Astrocyte of the hippocampus (primary cell): ENCODE measurements at places on chromosomes 11 and 22.
A peak's percentile ranks its signal among the peaks of the same experiment; 100 is the strongest.

- DNase-seq: no peak
These were observed 4.8 kb upstream of the EMID1 start for GRCh38 chr22:29200901-29201300.

DNA sequence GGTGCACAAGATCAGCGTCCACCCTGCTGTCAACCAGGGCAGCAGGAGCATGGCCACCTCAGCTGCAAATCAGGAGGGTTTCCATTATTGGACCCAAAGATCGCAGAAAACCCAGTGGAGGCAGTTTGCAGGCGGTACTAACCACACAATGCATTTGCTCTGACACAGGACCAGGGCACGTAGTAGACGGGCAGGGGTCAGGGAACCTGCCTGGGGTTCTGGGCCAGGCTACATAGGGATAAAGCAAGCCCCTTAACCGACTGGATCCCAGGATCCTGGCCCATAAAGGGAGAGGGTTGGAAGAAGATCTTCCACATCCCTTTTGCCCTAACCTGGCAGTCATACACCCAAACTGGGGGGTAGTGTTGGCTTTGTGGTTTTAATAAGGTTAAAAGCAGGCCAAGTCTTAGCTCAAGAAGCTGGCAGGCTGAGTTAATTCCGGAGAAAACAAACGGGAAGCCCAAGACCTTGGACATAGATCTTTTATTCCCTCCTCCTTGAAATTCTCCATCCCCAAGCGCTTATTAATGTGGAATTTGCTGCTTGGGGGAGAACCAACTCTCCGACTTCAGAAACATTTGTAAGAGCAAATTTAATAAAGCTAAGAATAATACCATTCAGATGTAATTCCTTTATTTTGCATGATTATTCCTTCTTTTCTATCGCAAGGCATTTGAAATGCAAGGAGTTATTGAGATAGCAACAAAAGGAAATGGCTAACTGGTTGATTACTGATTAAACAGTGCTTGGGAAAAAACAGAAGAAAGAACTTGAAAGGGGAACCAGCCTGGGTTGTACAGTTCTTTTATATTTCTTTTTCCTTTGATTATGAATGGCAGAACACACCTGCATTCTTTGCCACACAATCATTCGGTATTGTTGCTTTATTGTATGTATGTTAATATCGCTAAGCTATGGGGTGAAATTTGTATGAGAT, 6.3 kb upstream of the ARHGAP8 start:
- no peak for DNase-seq

GRCh38 chr22:44737406-44738346, 14.7 kb upstream of the ARHGAP8 start:
- DNase-seq: no peak

- DNase-seq: no peak
These were observed 5.2 kb downstream of the PRR5 start for GRCh38 chr22:44707178-44707577.

DNA sequence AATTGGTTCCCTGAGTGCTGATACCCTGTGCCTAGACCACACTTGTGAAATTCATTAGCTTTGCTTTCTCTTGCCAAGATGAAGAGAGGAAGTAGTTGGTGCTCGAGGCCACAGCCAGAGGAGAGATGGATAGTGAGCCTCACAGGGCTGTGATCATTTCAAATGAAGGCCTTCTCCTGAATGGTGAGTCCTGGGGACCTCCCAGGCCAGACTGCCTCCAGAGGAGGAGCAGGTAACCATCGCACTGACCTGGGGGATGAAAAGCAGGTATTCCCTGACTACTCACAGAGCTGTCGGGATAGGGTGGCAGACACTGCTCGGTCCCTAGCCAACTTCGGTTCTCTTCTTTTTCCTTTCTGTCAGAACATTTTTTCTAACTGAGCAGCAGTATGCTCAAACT, 4.8 kb upstream of the FXYD6 start:
- no peak for DNase-seq

DNA sequence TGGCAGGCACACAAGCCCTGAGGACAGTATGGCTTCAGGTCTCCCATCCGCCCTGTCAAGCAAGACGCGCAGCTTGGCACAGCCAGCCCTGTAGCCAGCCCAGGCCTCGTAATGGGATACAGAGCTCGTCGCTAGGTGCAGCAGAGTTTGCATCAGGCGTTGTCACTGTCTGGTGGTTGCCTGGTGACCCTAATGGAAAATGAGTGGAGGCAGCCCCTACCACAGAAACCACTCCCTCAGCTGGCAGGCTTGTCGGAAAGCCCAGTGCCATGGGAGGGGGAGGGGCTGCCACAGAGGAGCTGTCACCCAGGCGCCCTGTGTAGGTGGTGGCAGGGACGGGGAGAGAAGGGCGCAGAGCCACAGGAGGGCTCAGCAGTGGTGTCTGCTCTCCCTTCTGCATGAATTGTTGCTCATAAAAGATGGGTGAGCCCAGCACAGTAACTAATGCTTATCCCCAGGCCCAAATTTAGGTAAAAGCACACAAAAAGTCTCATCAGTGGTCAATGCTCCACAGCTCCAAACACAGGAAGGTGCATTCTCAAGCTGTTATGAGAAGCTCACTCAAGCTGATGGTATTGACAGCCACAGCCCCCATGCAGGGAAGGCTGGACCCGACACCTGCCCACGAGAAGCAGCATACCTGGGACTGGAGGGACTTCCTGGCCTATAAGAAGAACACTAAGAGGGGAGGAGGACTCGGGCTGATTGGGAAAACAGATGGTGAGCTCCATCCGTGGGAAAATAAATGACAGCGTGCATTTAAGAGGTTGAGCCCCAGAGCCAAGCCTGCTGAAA, 164.6 kb downstream of the ETS1 start:
- DNase-seq: no peak

- peak; percentile 81 for DNase-seq
These were observed 15.6 kb upstream of the INCENP start for GRCh38 chr11:62108017-62108750.

GRCh38 chr11:109972181-109972715, 120.9 kb upstream of the ZC3H12C start:
- DNase-seq: no peak

- no peak for DNase-seq
These were observed 211.9 kb downstream of the BLID start for GRCh38 chr11:121904148-121904547.

GRCh38 chr11:104332110-104332509, 168.2 kb upstream of the PDGFD start:
- DNase-seq: no peak

DNA sequence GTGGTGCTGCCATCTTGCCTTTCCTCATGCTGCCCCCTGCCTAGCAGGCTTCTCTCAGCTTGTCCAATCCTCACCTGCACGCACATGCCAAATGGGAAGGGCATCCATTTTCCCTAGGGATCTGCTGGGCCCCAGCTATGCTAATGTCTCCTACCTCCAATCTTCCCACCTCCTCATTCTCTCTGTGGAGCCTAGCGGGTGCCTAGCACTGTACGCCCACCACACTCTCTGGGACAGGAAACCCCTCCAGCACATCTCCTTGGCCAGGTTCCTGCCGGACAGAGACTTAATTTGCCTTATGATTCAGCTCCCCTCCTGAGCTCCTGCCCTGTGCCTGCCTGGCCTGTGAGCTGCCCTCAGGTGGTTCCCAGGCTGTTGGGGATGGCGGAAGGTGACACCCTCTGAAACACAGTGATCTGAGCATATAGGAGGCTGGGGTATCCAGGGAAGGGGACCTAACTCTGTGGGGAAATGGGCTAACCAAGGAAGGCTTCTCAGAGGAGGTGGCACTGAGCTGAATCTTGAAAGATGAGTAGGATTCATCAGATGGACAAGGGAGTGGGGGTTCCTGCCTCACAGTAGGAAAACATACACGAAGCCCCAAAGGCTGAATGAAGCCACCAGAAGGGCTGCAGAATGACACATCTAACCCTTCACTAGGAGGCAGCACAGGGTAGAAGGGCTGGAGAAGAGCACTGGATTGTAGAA, 79.2 kb upstream of the WNT11 start:
- DNase-seq: no peak

GRCh38 chr22:32723643-32724042, 77.9 kb upstream of the TIMP3 start:
- peak; percentile 94 for DNase-seq

- peak; percentile 70 for DNase-seq
These were observed 100.3 kb upstream of the PITPNB start for GRCh38 chr22:28019360-28019759.

GRCh38 chr11:46976182-46976854, 39.8 kb downstream of the CSTPP1 start:
- no peak for DNase-seq

DNA sequence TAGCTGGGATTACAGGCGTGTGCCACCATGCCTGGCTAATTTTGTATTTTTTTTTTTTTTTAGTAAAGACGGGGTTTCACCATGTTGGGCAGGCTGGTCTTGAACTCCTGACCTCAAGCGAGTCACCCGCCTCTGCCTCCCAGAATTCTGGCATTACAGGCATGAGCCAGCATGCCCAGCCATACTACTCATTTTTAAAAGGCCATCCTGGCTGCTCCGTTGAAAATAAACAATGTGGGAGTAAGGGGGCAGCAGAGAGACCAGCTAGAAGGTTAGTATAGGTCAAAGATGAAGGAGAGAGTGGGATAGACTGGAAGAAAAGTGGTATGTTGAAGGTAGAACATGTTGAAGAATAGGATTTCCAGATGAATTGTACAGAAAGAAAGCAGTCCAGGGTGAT, 17.6 kb upstream of the LIN7C start:
- DNase-seq: peak; percentile 56

- DNase-seq: no peak
These were observed at the start of gene MS4A6A for GRCh38 chr11:60182541-60183330. TSS of gene MS4A6A (minus strand) at chr11:60183083. CDS start at chr11:60181727, 1,356 bp downstream.

GRCh38 chr22:24376586-24376985, 50.8 kb upstream of the ADORA2A start:
- DNase-seq: no peak

GRCh38 chr11:112013497-112014164, 11.6 kb upstream of the DLAT start:
- DNase-seq: no peak

DNA sequence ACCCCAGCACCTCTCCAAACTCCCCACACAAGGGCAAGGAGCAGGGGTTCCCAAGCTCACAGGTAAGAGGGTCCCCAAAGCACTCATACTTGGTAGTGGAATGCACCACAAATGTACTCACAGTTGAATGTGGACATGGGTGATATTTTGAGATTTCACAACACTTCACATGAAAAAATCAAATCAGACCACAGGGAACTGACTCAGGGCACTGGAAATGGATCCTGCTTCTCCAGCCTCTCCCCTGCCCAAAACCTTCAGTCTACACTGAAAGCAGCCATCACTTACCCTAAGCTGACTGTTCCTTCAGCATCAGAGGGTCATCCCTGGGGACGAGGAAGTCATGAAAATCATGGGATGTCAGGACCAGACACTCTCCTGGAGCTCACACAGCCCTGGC, 40.2 kb downstream of the SCGB1A1 start:
- DNase-seq: no peak

GRCh38 chr11:123469089-123469488, 39.0 kb downstream of the GRAMD1B start:
- no peak for DNase-seq

- DNase-seq: no peak
These were observed 223.5 kb upstream of the NTM start for GRCh38 chr11:131146827-131147490.

DNA sequence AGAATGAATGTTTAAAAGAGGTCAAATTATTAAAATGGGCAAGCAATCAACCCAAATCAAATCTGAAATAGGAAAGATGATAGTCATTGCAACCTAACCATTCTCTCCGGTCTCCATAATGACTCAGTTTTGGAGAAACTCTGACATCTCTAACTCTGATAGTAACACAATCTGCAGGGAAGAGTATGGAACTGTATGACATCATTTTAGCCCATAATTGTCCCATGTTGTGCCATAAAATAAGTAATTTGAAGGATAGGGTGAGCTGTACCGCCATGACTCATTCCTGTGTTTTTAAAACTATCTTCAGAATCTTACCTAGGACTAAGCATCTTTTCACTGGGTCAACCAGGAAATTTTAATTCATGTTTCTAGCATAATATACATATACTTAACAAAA, 350.8 kb downstream of the DLG2 start:
- no peak for DNase-seq

- peak; percentile 43 for DNase-seq
These were observed 1.1 kb downstream of the HYOU1 start for GRCh38 chr11:119055901-119056300.

DNA sequence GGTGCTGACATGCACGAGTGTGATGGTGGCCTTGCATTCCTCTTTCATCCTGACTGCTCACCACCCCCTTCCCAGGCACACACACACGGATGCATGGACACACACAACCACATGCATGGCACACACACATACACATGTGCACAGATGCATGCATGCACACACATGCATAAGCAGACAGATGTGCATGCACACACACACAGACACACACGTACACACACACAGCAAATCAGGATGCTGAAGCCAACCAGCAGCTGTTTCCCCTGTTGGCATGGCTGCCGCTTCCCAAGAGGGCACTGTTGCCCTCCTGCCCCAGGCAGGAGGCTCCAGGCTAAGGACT, 15.3 kb downstream of the OSBPL5 start:
- DNase-seq: no peak

GRCh38 chr22:44730022-44730393, 22.4 kb upstream of the ARHGAP8 start:
- no peak for DNase-seq

GRCh38 chr11:63686926-63687325, 5.6 kb downstream of the RTN3 start:
- DNase-seq: no peak

- no peak for DNase-seq
These were observed 1321.1 kb downstream of the TBC1D22A start for GRCh38 chr22:48083502-48083901.

- DNase-seq: no peak
These were observed 752.3 kb downstream of the OPCML start for GRCh38 chr11:132780046-132780445.

GRCh38 chr11:116842909-116843308, 5.5 kb upstream of the APOA1 start:
- DNase-seq: no peak

GRCh38 chr11:118908901-118909618, 16.7 kb downstream of the BCL9L start:
- peak; percentile 94 for DNase-seq
